ACHN (cell line): ENCODE measurements at places on chromosomes 1 and 21.
A peak's percentile ranks its signal among the peaks of the same experiment; 100 is the strongest.

DNA sequence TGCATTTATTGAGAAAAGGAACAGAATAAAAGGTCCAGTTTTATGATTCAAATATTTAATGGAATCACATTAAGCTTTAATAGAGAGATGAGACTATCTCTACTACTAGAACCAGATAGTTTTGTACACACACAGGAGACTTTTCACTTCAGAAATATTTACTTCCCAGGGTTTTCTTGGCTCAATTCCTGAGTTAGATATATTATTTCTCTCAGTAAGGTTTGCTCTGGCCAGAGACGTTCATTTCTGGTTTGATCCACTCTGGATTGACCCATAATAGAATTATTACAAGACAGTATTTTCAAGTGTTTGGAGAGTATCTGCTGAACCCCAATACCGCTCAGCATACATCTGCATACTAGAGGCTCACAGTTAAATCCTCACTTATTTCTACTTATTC lies 1.3 kb upstream of the RCOR3 start:
- peak; percentile 14 for DNase-seq

DNA sequence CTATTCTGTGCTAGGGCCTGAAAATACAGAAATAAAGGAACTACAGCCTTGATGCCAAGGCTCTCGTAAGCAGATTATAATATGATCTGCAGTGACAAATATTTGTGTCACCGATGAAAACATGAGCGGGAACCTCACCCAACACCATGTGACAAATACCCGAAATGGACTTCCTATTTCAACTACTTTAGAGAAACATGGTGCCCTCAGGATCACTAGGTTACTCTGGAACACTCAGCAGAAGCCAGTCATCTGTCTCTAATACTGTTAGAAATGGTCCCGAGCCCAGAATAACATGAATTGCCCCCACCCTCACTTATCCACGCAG lies 463 bp upstream of the VAMP3 start:
- peak; percentile 2 for DNase-seq

DNA sequence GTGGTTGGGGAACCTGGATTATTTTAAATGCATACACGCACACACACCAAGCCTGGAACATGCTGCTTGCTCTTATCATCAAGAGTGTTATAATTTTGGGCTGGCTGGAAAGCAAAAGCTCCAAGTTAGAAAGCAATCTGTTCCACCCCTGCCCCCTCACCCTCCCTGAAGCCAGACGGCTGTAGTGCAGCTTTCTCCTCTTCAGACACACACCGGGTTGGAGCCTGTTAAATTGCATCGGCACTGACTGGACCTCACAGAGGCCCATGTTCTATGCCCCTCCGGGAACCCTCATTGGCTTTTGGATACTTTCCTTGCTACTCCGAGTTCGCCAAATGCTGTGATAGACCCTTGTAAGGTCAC lies 90.6 kb upstream of the KCNJ15 start:
- DNase-seq: no peak

- DNase-seq: peak; percentile 13
These were observed 1.8 kb downstream of the RERE start for GRCh38 chr1:8815582-8816151.

GRCh38 chr1:7299329-7299799 lies 471.7 kb upstream of the VAMP3 start:
- peak; percentile 77 for DNase-seq

DNA sequence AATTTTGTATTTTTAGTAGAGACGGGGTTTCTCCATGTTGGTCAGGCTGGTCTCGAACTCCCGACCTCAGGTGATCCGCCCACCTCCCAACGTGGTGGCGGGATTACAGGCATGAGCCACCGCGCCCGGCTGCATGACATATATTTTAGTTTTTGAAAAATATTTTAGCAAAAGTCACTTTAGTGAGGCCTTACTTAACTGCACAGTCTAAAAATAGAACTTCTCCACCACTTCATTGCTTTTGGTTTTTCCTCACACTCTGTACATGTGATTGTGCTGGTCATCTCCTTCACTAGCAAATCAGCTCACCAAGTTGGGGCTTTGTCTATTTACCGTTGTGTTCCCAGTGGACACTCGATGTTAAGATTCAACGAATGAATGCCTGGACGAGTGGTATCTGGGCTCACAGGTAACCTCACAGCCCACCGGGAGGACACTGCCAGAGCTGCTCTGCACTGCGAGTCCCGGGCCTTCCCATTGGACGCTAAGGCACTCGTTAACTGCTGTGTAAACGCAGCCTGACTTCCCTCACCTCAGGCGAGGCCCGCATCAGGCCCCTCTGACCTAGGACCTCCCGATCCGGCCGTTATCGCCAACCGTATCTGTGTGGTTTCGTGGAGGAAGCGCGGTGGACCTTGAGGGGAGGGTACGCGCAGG lies 14.0 kb upstream of the ZNF692 start:
- DNase-seq: peak; percentile 77

DNA sequence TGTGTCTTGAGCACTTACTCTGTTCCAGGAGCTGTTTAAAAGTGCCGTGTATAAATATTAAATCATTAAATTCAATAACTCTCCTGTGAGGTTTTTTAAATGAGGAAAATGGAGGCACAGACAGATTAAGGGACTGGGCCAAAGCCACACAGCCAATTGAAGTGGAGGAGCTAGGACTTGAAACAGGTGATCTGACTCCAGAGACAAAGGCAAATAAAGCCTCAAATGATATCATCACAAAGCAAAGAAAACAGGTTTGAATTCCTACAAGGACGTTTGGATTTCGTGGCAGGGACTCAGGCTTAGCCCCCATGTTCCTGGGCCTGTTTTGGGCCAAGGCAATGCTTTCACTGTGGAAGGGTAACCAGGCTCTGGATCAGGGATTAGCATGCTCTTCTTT lies 45.2 kb upstream of the DMBX1 start:
- no peak for DNase-seq

- DNase-seq: peak; percentile 58
These were observed 32.3 kb downstream of the AGT start for GRCh38 chr1:230681599-230681998.
